ENCODE measurements at places on chromosomes 5 and 9. TPM values are rescaled to one million over a fixed set of nuclear protein-coding genes. Genes with fewer than 3 reads are reported as not detected.

DNA sequence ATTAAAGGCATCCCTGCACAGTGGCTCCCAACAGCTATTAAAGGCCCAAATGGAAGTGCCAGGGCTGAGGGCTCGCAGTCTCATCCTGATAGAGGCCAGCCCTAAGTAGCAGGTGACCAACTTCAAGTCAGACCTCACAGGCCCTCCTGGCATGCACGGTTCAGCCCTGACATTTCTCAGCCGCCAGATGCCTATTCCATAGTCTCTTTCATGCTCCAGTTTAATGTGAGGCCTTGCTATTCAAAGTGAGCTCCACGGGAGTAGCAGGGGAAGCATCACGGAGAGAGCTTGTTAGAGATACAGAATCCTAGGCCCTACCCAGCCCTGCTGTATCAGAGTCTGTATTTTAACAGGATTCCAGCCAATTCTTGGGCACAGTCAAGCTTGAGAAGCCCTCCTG, 11.1 kb downstream of the LHFPL2 start:
- no peak for DNase-seq

DNA sequence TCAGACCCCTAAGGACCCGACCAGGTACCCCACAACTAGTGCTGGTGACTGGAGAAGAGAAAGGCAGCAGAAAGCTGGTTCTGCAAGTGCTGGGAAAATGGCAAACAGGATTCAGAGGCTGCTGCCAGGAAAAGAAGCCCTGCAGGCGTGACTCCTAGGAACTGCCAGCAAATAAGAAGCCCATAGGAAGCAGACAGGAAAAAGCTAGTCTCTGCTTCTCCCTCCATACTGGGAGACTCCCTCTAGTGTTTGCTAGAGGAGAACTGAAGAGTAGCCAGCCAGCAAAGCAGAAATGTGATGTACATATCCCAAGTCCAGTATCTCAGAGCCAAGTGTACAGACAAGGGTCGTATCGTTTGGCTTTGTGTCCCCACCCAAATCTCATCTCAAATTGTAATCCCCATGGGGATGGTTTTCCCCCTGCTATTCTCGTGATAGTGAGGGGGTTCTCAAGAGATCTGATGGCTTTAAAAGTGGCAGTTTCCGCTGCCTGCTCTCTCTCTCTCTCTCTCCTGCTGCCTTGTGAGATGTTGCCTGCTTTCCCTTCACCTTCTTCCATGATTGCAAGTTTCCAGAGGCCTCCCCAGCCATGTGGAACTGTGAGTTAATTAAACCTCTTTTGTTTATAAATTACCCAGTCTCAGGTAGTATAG, 38.1 kb upstream of the TUSC1 start:
- peak; percentile 56 for DNase-seq

- no peak for DNase-seq
Measured at GRCh38 chr5:125257997-125258396, 511.6 kb upstream of the ZNF608 start.

DNA sequence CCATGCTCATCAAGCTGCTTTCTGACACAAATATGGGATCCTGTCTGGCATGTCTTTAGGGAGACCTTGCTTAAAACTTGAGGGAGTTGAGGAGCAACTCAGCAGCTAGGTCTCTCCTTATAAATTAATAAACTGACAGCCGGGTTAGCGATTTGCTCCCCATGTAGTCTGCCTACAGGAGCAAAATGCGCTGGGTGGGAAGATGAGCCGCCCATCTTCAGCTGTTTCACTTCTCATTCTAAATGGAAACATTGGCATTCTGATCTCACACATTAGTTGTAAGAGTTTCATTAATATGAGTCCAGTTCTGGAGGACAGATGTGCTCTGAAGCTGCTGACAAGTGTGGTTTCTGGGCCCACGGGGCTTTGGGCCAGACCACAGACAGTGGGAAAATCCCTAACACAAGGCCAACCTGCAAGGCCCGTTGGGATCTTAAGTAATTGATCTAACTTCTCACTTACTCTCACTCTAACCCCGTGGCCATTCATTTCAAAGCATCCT, 197.0 kb downstream of the MCTP1 start:
- DNase-seq = no peak

- DNase-seq = no peak
Measured at GRCh38 chr5:172114875-172115422, 73.1 kb downstream of the STK10 start.

- no peak for DNase-seq
Measured at GRCh38 chr5:156934450-156935211, 28.4 kb downstream of the TIMD4 start.

- no peak for DNase-seq
Measured at GRCh38 chr9:75359638-75360037, 271.3 kb downstream of the OSTF1 start.

DNA sequence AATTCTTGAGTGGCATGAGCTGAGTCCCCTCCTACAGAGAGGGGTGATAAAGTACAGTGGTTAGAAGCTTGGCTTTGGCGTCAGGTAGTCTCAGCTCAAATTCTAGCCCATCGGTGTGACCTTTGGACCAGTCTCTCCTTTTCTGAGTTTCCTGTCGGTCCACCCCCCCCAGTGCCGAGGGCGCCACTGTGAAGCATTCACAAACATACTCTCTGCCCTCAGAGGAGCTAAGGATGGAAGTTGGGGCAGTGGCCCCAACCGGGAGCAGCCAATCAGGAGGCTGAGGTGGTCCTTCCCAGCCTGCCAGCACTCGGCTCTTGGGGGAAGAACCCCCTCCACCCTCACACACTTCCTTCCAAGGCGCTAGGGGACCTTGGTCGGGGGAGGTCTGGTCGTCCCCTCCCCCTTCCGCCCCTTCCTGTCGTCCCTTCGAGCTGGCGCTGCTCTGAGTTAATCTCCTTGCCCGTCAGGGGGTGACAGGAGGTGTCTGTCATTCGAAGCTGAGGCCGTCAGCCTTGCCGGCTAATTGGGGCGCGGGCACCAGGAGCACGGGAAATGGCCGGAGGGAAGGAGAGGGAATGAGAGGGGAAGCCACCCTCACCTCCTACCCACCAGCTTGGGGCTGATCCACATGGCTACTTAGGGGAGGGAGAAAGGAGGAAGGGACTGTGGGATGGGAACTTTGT, 53.0 kb downstream of the CXXC5 start:
- no peak for DNase-seq

- no peak for DNase-seq
Measured at GRCh38 chr9:37412431-37413151, 9.9 kb upstream of the GRHPR start.

- DNase-seq = no peak
Measured at GRCh38 chr9:19754921-19755320, 33.9 kb downstream of the SLC24A2 start.

GRCh38 chr5:90921418-90921973, 362.9 kb downstream of the ADGRV1 start:
- DNase-seq = no peak

DNA sequence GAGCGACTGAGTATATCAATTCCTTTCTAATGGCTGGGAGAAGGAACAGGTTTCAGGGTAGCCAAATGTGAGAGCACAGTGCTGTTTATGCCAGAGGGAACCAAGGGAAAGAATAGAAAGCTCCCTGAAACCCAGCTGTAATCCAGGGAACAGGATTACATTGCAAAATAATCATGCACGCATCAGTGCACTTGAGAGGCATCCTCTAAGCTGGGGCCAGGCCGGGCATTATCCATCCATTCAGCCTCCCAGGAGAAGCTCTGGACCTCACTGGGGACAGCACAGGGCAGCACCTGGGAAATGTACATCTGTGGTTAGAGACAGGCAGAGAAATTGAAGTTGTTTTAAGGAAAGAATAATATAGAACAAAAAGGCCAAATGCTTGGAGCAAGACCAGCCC, 72.7 kb downstream of the MTRR start:
- no peak for DNase-seq

DNA sequence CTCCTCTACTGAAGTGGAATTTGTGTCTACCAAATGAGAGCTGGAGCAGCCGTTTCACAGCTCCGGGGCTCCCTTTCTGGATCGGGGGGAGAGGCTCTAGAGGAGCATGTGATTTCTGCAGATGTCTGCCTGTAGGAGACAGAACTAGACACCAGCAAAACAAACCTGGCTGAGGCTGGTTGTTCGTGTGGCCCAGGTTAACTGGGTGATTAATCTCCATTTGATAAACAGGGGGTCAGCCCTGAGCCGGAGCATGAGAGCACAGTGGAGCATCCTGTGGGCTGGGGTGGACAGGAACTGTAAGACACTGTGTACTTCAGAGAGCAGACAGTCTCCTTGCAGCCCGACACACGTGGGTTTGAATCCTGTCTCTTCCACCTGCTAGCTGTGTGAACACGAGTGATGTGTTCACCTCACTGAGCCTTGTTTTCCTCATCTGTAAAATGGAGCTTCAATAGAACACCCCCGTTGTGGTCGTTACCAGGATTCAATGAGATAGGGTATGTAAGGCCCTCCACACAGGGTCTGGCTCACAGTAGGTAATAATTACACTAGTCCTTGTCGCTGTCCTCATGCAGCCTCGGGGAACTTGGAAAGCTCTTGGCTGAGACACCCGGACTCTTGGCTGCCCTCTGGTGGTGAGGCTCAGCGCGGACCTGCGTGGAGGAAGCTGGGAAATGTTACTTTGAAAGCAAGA, 12.9 kb downstream of the CXCL14 start:
- peak; percentile 60 for DNase-seq

DNA sequence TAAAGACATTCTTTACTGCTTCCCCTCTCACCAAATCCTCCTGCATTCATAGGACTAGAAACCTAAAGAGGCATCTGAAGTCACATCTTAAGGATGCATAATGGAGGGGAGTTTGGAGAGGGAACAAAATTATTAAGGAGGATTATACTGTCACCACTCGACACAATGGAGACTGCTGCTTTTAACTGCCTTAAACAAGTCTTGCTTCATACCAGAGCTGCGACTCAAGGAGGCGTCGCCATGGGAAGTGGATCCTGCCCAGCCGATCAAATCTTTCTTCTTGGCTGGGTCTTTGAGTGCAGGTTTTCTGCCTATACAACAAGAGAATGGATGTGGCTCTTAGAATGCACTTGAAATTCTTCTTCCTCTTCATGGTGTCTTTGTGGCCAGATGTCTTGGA, 66.7 kb upstream of the FOXE1 start:
- no peak for DNase-seq

- DNase-seq = no peak
Measured at GRCh38 chr5:13585324-13585723, 359.2 kb downstream of the DNAH5 start.

GRCh38 chr5:32601623-32602295, 16.4 kb downstream of the SUB1 start:
- no peak for DNase-seq

DNA sequence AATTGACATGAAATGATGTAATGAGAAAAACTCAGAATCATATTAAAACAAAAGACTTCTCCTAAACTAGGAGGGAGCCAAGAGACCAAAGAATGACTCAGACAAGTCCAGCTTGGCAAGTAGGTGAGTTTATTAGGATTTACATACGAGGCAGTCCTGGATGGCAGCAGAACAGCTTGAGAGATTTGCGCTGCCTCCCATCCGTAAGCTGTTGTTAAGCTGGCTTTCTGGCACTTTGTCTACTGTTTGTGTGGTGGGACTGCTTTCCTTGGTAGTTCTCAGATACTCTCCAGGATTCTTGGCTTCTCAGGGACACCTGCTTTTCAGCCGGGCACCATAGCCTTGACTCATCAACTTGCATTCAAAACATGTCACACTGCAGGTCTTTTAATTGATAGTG, 57.6 kb downstream of the COX7C start:
- no peak for DNase-seq

GRCh38 chr5:180047667-180048066, 23.9 kb downstream of the RNF130 start:
- no peak for DNase-seq

DNA sequence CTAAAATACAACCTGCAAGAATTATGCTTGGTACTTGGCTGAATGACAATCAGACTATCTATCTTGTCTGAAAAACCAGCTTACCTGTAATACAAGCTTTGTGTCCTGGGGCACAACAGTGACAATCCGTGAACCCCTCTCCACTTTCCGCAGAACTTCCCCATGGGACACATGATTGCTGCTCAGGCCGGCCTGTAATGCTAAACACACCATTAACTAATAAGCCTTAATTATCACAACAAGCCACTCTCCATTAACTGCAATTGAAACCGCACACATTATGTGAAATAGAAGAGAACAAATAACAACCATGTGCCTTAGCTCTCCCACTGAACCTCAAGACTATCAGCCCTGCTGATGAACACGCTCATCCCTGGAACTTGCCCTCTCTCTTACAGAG, 33.7 kb downstream of the ELP1 start:
- no peak for DNase-seq

DNA sequence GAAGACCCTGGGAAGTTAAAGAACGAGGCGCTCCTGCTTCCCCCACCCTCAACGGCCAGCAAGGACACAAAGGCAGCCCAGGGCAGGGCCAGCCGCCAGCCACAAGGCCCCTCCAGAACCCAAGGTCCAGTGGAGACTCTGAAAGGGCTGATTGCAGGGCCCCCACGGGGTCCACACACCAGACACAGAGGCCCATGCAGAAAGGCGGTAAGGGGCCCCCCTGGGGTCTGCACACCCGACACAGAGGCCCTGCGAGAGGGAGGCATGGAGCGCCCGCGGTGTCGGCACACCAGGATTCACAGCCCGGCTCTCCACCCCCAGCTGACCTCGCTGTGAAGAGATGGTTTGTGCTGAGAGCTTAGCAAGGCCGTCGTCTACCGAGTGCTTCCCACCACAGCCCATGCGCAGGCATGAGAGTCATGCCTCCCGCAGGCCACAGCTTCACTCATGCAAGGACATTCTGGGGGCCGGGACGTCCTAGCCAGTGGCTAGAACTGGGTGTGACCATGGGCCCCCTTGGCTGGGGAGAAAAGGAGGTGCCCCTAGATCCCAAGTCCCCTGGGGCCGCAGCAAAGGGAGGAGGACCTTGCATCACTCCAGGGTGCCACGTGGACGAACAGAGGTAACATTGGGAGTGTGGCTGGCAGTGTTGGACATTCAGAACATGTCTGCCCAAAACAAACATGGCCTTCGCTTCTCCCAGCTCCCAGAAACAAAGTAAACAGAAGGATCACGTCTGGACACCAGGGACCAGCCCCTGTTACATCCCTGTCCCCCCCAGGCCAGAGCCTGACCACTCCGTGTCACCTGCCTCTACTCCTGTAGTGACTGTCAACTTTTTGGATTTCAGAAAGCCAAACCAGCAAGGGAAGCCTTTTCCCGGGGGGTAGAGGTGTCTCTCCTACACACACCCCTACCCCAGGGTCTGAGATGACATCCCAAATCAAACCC, 9.8 kb downstream of the BRD3 start:
- DNase-seq = no peak

RFK gene
- total RNA-seq = 434 TPM

ADGRD2 gene
- not detected for total RNA-seq

HTR4 gene
- not detected for total RNA-seq

STC2 gene
- 96.3 TPM for total RNA-seq

All from NCI-H460 (cell line).